ENCODE measurements at places on chromosomes 1 and 21. TPM values are rescaled to one million over a fixed set of nuclear protein-coding genes. Genes with fewer than 3 reads are reported as not detected.

DNA sequence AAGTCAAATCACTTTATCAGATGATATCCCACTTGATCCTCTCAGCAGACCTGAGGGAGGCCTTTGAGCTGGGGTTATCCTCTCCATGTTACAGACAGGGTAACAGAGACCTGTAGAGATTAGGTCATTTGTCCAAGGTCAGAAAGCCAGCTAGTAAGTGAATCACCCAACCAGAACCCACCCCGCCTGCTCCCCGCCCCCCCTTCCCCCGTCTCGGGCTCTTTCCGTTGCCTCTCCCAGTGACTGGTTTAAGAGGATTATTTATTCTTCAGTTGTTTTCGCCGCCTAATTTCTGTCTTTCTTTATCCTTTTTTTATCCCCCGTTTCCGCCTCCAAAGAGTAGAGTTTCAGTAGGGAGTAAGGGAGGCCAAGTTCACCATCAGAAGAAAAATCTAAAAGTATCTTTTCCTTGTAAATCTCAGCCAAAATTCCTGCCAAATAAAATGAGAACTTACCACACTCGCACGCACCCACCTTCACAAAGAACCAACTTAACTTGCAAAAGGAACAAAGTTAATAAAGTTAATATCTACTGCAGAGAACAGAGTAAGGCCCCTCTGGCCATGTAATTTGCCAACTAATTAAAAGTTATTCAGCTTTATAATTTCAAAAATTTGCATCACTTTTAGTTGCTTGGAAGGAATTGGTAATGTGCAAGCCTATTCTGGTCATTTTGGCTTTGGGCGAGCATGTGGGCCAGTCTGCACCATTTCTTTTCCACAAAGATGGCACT is 76.8 kb upstream of the TRABD2B start:
- no peak for DNase-seq

- no peak for DNase-seq
These were observed at the start of gene LRRC42 for GRCh38 chr1:53946252-53947171. Gene LRRC42 (plus strand): TSS chr1:53946350. CDS start chr1:53952000, 5,650 bp downstream.

DNA sequence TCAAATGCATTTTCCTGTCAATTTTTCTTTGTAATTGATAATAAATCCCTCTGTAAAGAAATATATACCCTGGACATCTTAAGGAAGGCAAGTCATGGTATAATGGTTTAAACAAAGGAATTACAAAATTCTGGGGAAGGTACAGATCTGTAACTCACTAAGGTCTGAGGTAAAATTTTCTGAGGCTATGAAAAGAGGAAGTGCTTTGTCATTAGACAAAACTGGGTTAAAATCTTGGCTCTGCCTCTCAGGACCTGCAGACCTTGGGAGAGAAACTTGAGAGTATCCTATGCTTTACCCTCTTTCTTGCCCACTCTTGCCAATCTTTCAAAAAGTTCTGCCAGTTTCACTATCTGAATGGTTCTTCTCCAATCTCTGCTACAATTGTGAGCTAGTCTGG is 26.8 kb upstream of the BEND5 start:
- no peak for DNase-seq

DNA sequence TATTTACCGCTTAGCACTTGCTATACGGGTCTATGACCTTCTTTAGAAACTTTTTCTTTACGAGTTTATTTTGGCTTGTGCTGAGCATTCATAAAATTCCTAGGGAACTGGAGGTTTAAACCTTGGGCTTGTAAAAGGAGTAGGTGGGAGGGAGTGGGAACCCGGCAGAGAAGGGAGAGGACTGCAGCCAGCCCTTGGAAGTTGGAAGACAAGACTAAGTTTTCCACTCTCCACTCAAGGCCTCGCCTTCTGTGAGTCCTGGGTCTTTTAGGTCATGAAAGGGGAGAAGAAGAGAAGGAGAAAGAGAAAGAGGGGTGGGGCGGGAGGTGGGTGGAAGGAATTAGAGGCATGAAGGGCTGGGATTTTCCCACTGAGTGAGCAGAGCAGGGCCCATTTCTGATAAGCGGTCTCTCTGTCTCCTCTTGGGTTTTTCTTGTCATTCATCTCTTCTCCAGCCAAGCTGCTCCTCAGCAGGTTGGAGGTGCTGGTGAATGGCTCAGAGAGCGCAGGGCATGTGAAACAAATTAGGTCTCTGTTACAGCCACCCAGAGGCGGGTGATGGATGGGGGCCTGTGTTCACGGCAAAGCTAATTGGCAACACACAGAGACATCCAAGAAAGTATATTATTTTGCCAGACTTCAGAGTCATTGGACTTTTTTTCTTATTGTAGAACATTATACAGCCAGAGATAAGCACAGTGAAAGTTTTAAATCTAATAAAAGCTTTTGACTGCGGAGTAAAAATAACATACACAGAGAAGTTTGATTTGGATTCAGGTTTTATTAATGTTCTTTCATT is 247.3 kb downstream of the FOXD2 start:
- DNase-seq = no peak

- DNase-seq = no peak
These were observed 563.4 kb upstream of the PLXNA2 start for GRCh38 chr1:208807446-208808127.

The UBASH3A gene
- 91.6 TPM for total RNA-seq

The IFNLR1 gene
- total RNA-seq = 5.5 TPM

- DNase-seq = peak; percentile 34
These were observed 103.9 kb downstream of the EBNA1BP2 start for GRCh38 chr1:43067977-43068751.

The CYB5RL gene
- total RNA-seq = 10.5 TPM

GRCh38 chr1:7331926-7332535 is 439.1 kb upstream of the VAMP3 start:
- DNase-seq = no peak

GRCh38 chr1:163876546-163876945 is 554.8 kb downstream of the NUF2 start:
- DNase-seq = no peak

DNA sequence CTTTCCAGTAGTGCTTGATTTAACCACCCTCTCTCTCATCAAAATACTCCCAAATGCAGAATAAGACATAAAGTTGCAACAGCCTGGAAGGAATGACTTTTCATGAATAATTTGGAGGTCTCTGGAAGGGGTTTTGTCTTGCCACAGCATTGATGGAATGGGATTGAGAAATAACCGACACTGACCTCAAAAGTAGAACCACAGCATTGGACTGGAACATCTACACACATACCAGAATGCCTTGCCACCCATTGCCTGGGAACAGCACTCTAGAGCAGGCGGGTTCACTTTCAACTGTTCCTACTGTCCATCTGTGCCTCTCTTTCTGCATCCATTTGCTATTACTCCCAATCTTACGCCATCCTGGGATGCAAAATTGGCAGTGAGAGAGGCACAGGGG is 149.1 kb upstream of the USP24 start:
- DNase-seq = no peak

The HAO2 gene
- not detected for total RNA-seq
